ENCODE measurements at places on chromosomes 1 and 21. TPM values are rescaled to one million over a fixed set of nuclear protein-coding genes. Genes with fewer than 3 reads are reported as not detected.

RNU1-3 gene
- 1,622 TPM for total RNA-seq

CYP4Z1 gene
- not detected for total RNA-seq

KRTAP6-2 gene
- total RNA-seq, result not detected

KCTD3 gene
- 2.8 TPM for total RNA-seq

Data from activated T-cell treated with anti-CD3 and anti-CD28 coated beads, Interleukin-2, amount 50 U/mL, for 4 hours (primary cell).